Renal cortical epithelial cell (primary cell): ENCODE measurements at places on chromosomes 6 and 20.

DNA sequence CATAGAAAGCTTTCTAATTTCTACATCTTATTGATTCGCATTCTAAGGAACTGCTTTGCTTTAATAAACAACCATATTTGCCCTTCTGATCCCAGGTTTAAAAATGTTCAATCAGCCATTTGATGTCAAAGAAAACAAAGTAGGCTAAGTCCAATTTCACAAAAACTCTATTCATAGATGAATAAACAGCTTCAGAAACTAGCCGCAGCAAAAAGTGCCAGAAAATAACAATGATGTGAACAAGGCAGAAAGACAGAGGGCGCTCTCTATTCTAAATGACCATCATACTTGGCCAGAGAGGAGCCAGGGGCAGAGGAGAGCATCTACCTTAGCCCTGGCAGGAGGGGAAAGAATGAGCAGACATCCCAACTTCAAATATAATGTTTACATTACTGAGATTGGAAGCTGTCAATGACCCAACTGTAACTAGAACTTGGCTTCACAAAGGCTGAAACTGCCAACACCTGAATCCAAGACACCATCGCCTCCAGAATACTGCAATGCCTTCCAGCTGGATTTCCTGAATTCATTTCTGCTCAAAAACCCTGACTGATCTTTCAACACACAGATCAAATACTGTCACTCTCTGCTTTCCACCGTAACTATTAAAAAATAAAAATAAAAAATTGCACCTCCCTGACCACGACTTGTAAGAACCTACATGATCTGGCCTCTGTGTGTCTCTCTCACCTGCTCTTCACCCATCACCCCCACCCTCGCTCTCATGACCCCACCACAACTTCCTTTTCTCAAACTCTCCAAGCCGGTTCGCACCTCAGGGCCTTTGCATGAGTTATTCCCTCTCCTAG is 9.5 kb downstream of the CNKSR3 start:
- DNase-seq: no peak

- DNase-seq: no peak
Observed at GRCh38 chr6:53986721-53987521, 124.3 kb upstream of the MLIP start.

GRCh38 chr20:63067721-63068560 is 61.2 kb upstream of the BHLHE23 start:
- DNase-seq: no peak

DNA sequence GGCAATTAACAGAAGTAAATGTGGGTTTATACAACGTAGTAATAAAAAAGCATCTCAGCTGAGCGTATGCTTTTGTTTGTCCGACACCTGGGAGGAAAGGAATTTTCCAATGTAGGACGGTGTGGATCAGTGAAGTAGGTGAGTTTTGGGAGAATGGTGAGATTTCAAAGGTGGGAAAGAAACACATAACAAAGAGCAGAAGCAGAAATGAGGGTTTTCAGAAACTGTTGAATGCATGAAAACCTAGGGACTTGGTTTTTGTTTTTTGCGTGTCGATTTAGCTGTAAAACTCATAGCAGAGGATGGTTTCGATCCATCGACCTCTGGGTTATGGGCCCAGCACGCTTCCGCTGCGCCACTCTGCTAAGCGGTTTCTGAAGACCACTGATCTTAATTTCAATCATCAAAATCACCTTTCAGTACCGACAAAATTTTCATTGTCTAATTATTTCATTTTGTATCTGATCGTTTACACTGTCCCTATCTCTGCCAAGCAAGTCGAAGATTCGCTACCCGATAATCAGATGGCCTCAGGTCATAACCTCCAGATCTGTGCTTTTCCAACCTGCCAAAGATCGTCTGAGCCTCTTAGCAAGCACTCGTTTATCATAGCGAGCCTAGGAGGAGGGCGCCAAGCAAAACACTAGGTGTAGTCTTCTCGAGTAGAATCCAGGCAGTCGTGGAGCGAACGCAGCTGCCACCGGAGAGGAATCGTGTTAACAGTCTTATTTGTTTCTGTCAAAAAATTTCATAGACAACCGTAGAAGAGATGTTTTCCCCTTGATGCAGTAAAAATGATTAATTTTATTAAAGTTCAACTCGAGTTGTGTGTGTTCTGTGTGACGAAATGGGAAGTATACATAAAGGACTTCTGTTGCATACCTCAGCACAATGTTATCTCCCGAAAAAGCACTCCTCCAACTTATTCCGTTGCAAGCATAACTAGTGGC is 20.9 kb upstream of the POM121L2 start:
- DNase-seq: peak; percentile 46

- peak; percentile 55 for DNase-seq
Observed at GRCh38 chr6:109260126-109260525, 122.1 kb downstream of the CD164 start.

DNA sequence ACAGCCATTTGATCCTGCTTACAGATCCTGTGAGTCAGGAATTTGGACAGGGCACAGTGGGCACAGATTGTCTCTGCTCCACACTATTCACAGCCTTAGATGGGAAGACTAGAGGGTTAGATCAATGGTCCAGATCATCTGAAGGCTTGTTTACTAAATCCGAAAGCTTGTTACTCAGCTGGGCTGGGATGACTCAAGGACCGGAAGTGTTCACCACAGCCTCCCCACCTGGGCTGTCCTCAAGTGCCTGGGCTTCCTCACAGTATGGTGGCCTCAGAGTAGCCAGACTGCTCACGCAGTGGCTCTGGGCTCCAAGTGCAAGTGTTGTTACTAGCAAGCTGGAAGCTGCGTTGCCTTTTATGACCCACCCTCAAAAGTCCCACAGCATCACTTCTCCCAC is 75.4 kb upstream of the INSM1 start:
- no peak for DNase-seq

DNA sequence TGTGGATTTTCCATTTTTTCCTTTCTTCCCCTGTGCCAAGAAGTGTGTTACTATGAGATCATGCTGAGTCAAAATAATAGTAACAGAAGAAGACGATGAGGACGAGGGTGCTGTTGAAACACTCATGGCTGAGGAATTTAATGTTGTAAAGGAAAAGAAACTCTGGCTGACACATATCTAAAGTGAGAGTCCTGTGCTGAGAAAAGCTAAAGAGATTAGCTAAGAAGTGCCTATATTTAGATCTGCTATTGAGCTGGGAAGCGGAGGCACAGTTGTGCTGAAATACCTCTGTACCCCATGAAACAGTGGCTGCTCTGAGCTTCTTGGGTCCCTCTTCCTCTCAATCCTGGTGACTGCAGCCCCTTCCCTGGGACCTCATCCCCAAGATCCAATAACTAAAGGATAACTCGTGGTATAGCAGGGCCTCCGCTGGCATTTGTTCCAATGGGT is 1.1 kb upstream of the SYTL3 start:
- DNase-seq: peak; percentile 92

DNA sequence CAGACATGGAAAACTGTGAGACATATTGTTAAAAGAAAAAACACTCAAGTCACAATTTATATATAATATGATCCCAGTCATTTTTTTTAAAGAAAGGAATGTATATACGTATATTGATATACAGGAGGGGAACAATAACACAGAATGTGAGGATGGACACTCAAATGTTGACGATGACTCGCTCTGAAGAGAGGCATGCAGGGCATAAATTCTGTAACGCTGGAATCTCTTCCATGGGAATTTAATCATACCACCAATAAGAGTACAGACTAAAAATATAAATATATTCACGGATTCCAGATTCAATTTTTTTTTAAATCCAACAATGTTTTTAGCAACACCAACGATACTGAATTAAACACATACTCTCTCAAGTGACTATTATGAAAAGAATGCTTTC is 106.9 kb upstream of the CCDC28A start:
- DNase-seq: no peak

- no peak for DNase-seq
Observed at GRCh38 chr20:4371623-4372251, 350.0 kb upstream of the PRND start.
